ENCODE measurements at places on chromosomes 3 and 15.

DNA sequence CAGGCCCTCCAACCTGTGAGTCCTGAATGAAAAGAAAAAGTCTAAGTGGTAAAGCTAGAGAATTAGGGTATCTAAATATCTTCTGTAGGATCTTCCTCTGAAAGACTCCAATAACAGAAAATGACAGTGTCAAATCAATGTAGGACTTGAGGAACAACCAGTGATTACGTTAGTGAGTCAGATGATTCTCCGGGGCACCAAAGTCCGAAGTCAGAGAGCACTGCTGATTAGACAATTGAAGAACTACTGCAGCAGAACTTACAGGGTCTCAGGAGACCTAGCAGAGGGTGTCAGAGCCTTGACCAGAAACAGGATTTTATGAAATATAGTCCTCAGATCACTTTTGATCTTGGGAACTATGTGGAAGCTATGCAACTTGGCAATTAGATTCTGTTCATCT, 605.8 kb downstream of the EPHA3 start:
- DNase-seq, result no peak

DNA sequence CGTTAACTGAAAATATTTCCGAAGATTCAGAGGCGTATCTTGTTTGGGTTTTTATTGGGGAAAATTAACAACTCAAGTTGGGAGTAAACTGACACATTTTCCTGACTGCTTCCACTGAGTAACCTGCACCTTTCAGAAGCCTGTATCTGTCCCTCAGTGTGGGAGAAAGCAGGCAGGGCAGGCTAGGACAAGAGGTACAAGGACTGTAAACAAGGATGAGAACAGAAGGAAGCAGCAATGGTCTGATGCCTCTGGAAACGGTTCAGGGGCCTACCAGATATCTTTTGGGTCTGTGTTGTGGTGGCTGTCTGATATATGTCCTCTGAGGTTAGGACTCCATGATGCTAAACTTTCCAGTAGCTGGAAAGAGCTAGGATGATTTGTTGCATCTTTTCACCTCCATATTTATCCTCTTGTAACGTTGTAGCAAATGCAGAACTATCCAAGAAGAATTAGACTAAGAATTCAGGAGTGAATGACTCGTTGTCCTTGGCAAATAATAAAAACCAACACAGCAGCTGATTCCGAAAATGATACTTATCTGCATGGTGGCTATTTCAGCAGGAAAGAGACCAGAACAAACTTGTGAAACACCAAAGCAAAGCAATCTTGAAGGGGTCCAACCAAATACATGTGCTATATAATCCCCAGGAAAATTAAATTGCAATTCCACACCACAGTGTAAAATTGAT, 195.9 kb upstream of the ICE2 start:
- no peak for DNase-seq

DNA sequence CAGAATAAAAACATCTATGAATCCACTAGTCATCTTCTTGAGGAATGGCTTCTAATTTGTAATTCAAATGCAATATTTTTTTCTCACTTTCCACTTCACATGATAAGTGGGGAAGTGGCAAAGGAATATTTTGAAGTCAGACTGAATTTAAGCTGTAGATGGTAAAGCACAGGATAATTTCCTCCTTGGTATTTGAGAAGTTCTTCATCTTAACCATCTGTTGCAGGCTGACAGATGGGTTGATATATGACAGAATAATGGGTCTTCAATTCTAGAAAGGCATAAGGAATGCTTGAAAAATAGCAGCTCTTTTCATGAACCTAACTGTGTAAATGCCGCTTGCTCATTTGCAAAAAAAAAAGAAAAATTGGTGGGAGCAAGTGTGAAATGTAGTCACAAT, 66.5 kb upstream of the SNTN start:
- no peak for DNase-seq

GRCh38 chr15:99564221-99565048, 1.3 kb upstream of the MEF2A start:
- DNase-seq, result no peak

DNA sequence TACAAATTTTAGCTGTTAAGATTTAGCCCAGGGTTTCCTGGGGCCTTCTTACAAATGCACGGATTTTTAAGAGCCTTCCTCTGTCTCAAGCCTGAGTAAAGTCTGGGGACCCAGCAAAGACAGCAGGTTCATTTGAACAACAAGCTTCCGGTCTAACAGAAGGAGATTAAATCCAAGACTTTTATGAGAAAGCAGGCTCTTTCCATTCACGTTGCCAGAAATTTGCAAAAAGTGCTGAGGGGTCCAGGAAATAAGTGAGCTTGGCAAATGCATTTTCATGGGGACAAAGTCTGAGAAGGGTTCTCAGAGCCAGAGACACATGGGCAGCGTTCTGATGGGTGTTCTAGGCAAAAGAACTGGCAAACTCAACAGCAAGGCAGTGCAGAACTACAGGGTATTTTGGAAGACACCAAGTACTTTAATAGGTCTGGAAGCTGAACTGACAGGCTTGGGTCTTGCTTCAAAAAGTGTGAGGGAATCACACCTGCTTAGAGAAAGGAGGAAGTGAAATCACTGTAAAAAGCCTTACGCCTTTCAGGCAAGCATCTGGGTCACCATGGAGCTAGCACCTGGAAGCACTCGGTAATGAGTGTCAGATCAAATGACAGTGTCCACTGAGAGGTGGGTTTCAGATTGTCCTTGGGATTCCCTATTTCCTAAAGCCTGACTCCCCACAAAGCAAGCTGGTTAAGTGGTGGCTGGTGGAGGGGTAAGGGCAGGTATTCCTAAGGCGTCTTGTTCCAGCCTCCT, 115.8 kb upstream of the ARHGEF3 start:
- no peak for DNase-seq

DNA sequence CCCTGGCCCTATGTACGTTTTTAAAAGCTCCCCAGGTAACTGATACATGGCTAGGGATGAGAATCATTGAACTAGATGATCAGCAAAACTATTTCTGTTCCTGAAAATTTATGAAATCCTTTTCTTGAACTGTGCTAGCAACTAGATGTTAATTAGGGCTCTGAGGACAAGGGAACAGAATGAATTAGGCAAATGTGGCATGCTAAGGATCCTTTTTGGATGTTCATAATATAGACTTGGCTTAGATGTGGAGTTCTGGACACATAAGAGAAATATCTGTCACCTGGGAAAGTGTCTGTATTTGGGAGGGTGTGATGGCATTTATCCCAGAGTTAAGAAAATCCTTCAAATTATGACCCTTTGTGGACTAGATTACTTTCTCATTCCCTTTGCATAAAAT, 71.2 kb downstream of the RSRC1 start:
- no peak for DNase-seq

DNA sequence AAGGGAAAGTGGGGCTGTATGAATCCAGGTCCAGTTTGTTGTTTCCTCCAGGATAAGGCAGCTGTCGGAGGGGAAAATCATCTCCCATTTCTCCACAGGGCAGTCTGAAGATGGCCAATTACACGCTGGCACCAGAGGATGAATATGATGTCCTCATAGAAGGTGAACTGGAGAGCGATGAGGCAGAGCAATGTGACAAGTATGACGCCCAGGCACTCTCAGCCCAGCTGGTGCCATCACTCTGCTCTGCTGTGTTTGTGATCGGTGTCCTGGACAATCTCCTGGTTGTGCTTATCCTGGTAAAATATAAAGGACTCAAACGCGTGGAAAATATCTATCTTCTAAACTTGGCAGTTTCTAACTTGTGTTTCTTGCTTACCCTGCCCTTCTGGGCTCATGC, 911 bp downstream of the CCRL2 start:
- DNase-seq, result no peak

DNA sequence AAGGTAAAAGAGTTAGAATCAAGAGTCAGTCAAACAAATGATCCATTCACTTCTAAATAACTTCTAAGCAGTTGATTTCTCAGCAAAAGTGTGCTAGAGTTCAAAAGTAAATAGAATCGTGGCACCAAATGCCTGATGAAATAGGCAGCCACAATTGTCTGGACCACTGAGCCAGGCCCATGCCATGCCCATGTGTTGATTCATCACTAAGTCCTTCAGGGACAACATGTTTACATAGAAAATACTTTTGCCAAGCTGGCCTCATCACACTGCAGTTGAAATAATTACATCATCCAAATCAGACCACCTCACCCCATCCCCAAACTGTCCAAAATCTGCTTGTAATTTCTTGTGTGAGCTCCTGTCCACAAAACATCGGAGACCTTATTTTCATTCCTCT, 216.3 kb downstream of the IGSF11 start:
- DNase-seq, result no peak

DNA sequence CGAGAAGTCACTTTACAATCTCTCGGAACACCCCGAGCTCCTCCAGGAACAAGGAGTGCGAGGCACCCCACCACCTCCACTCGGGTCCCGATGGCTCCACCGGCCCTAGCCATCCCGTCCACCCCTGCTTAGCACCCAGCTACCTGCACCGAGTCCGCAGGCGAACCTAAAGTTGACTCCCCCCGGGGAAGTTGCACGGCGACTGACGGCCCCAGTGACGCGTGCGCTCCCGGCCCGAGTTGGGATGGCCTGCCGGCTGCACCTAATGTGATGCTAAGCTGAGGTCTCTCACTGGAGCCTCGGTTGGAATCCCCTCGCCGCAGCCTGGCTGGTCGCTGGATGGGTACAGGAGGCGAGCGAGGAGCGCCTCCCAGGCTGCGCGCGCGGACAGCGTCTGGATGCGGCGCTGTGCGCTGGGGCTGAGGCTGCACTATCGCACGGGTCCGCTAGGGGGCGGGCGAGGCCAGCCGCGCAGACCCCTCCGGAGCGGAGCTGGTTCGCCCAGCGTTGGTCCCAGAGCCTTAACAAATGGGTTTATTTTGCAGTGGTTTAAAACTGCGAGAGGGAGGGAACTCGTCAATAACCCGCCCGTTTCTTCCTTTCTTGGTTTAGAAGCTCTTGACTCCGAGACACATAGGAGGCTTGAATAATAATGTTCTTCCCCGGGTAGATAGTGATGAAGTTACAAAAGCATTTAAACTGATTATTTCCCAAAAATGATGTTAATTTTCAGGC, at the start of gene OXTR:
Gene OXTR, minus strand, starts transcription at position 526 of the 735 bp plus-strand sequence. CDS start 1,426 bp downstream, outside the sequence.
- peak; percentile 24 for DNase-seq

DNA sequence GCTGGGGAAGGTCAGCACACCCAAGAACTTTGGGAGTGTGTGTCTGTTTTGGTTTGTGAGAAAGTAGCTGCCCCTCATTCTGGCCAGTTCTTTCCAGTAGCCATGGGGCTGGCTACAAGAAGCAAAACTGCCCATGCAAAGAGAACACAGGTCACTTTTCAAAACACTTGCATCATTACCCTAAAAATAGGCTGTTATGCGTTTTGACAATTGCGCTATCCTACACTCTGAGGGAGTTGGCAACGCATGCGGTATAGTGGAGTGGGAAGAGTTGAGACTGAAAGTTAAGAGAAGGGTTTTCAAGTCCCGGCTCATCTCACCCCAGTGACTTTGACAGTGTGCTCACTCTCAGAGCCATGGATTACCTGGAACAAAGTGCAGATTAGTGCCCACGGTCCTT, 41.8 kb upstream of the MYZAP start:
- DNase-seq, result no peak

GRCh38 chr15:28289694-28290463, 32.1 kb downstream of the HERC2 start:
- DNase-seq, result no peak

- DNase-seq, result no peak
These were observed 34.2 kb upstream of the BCL2L10 start for GRCh38 chr15:52146776-52147175.

DNA sequence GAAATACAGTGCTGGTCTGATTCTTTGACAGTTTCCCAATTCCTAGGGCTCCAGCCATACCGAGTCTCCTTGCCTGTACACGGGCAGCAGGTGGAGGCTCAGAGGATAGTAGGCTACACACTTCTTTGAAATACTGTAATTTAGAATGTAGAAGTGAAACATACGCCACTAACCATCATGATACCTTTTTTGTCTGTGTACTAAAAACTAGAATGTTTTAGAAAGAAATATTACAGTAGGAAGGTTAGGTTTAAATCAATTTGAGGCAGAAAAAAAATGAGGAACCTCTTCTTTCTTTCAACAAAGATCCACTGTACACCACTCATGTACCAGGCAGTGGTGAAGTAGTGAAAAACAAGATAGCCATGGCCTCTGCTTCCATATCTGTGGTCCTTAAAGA, 354.7 kb downstream of the MCTP2 start:
- DNase-seq, result no peak

GRCh38 chr3:193831495-193832455, 238.8 kb downstream of the OPA1 start:
- DNase-seq, result no peak

GRCh38 chr3:16841041-16841753, 43.6 kb upstream of the PLCL2 start:
- no peak for DNase-seq

DNA sequence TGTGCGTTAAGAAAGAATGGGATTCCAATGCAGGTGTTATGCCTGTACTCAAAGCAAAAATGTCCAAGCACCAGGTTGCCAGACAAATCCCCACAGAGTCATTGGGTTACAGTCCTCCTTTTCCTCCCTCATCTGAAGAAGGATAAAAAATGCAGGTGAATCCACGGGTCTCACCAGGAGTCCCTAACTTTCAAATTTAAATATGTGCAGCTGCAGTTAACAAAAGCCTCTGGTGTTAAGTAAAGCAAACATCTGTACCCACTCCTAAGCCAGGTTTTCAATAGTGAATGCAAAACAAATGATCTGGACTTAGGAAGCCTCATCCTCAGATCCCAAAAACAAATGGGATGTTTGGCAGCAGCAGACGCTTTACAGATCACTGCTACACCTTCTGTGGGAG, 70.4 kb upstream of the SETMAR start:
- no peak for DNase-seq

DNA sequence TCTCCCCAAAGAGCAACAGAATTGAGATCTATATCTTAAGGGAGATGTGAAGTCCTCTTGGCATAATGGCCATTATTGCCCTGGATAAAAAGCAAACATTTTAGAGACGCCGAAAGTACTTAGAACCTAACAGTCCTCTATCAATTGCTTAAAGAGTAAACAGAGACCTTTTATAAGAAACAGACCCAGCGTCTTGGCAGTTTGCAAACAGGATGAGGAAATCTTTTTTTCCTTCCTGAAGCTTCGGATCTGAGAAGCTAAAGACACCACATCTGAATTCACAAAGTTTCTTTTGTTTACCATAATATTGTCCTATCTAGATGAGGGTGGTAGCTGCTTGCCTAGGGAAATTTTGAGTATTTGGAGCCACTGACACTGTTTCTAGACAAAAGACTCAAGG, 59.9 kb upstream of the LIMD1 start:
- no peak for DNase-seq

DNA sequence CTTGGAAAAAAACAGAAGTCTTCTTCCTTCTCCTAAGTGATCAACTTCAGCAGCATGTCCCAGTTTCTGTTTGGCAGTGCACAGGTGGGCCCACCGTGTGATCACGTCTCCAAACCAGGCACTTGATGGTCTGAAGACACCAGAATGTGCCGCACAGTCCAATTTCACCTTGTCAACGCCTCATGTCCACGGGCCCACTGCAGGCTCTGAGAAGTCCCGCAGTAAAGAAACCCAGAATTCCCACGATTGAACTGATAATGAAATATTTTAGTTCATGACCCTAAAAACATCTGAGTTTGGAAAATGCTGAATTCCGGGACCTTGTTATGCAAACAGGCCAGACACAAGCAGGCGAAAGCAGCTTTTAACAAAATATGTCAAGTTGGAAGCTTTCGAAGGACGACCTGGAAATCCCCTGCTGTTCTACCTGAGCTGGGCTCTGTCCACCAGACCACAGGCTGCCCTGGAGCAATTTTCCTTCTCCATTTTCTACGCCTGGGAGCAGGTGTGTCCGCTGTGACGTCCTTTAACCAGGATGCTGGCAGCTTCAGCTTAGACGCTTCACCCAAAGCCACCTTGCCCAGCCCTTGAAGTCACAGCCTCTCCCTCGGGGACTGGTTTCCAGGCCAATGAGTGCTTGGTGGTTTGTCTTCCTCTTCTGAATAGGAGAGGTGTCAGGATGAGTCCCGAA, 167.8 kb upstream of the IQSEC1 start:
- DNase-seq, result no peak
